ENCODE measurements at places on chromosomes 4 and X. TPM values are rescaled to one million over a fixed set of nuclear protein-coding genes. Genes with fewer than 3 reads are reported as not detected.
A peak's percentile ranks its signal among the peaks of the same experiment; 100 is the strongest.

GRCh38 chrX:49155243-49155899 lies 7.2 kb upstream of the MAGIX start:
- DNase-seq, result no peak

DNA sequence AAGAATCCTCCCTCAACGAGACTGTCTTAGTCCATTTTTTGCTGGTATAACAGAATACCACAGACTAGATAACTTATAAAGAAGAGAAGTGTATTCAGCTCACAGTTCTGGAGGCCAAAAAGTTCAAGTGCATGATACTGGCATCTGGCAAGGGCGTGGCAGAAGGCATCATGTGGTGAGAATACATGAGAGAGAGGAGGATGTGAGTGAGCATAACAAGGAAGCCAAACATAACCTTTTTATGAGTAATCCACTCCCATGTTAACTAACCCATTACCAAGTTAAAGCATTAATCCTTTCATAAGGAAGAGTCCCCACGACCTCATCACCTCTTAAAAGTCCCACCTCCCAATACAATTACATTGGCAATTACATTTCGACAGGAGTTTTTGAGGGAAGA lies 504.6 kb downstream of the IQCM start:
- no peak for DNase-seq

GRCh38 chr4:185735866-185736400 lies 76.1 kb downstream of the SORBS2 start:
- DNase-seq, result no peak

DNA sequence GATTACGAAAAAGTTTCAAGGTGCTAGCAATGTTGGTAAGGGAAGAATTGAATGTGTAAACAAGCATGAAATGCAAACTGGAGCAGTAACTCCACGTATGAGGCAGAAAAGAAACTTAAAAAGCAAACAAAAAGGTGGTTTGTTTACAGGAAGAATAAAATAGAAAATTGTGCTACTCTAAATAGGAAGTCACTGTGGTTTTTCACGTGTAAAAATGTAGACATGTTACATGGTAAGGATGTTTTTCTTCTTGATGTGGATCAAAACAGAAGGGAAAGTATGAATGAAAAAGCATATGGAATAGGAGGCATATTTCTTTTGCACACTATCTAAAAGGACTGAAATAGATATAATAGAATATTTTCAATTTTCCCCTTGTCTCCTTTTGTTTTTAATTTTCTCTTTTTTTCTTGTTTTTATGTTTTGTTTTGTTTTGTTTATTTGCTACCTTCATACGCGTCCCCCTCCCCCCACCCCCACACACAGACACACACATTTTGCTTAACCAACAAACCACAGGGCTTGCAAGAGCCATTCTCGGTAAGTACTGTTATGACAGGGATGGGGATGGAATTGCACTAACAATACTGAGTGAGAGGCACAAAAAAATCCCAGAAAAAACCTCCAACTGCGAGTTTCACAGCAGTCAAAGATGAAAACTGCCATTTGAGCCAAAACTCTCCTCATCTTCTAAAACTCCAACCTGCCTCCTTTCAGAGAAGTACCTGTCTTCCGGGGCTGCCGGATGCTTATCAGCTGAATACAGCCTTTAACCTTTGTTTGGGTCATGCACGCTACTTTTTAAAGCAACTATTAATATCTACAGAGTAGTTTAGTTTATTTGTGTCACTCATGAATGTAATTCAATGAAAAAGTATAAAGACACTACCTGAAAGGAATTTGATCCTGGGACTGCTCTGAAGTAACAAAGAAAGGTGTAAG lies 135.8 kb downstream of the IL15 start:
- no peak for DNase-seq

GRCh38 chrX:153865321-153865580 lies 20.7 kb downstream of the L1CAM start:
- no peak for DNase-seq

DNA sequence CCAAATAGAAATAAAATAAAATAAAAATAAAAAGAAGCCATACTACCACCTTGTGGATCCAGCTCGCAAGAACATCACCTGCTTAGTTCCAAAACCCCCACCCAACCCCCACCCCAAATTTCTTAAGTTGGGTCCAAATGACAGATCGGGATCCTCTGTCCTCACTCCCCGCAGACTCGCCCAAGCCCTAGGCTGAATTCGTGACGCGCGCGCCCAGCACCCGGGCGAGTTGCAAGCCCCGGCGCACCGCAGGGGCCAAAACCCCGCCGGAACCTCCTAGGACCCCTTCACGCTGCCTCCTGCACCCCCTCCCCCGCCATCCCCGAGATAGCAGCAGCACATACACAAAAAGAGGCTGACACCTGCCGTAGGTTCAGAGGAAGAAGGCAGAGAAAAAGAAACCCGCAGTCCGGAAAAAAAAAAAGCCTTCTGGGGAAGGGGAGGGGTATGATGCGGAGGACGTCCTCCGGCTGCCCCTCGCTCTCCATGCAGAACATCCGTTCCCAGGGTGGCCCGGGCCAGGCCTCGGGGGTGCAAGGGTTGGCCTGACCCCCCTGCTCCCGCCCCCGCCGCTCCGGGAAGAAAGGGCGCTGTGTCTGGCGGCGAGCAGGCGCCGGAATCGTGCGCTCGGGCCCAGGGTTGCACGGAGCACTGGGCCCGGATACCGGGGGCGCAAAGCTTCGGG lies 2.6 kb downstream of the NLGN4X start:
- no peak for DNase-seq

GRCh38 chrX:149370097-149370496 lies 135.0 kb downstream of the IDS start:
- no peak for DNase-seq

DNA sequence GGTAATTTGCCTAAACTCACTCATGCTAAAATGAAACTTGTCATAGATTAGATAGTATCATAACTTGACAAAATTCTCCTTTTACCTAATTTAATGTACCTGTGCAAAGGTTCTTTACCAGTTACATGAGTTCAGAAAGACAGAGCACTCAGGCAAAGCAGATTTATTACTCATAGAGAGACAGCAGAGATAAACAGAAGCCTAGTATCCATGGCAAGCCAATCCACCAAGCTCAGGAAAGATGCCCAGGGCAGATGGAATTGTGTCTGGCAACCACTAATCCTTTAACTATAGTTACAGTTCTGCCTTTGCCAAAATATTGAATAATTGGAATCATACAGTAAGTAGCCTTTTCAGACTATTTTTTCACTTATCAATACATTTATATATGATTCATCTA lies 826.2 kb downstream of the TECRL start:
- no peak for DNase-seq

DNA sequence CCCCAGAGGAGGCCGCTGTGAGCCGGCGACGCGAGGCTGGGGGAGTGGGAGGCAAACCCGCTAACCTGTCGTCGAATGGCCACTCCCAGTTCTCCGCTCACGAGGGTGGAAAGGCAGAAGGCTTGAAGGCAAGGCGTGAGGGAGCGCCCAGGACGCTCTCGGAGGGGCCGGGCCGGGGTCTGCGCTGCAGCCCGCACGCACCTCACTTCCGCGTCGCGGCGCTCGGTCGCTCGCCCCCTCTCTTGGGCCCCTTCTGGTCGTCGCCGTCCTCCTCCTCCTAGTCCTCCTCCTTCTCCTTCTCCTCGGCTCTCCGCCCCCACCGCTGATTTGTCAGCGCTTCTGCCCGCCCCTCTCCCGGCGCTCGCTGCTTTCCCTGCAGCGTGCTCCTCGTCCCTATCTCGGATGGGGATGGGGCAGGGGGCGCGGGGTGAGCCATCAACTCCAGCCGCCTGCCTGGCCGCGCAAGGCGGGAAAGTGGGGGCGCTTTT lies at the start of gene SNCA:
Gene SNCA, minus strand, starts transcription at position 265 of the 488 bp plus-strand sequence. CDS start 1,494 bp downstream, outside the sequence.
- DNase-seq, result peak; percentile 67

GRCh38 chr4:81356621-81357020 lies 115.1 kb downstream of the RASGEF1B start:
- no peak for DNase-seq

- no peak for DNase-seq
Measured at GRCh38 chrX:20130357-20130756, 11.3 kb downstream of the EIF1AX start.

- DNase-seq, result no peak
Measured at GRCh38 chr4:152221816-152222516, 313.9 kb downstream of the FBXW7 start.

DNA sequence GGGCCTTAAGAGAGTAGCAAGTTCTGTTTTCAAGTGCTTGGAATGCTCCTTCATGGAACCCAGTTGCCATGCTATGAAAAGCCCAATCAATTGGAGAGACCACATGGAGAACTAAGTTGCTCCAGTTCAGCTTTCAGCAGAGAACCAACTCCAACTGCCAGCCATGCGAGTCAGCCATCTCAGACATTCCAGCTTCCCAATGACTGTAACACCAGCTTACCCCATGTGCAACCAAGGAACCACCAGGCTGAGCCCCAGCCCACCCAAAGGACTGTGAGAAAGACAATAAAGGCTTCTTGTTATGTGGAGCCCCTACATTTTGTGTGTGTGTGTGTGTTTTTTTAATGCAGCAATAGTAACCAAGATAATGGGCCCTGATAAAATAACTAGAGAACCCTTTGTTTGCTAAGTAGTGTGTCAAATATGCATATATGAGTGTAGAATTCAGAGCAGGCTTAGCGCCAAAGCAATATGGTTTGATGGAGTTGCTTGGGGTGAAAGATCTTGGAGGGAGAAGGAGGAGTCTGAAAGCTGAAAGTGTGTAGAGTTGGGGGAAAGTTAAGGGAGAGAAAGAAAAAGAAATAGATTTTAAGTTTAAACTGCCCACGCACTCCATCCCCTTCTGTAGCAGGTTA lies 35.0 kb upstream of the CCKAR start:
- DNase-seq, result no peak

GRCh38 chr4:116847616-116848015 lies 237.8 kb downstream of the TRAM1L1 start:
- DNase-seq, result no peak

GRCh38 chrX:136708348-136708747 lies 60.4 kb downstream of the CD40LG start:
- DNase-seq, result no peak

DNA sequence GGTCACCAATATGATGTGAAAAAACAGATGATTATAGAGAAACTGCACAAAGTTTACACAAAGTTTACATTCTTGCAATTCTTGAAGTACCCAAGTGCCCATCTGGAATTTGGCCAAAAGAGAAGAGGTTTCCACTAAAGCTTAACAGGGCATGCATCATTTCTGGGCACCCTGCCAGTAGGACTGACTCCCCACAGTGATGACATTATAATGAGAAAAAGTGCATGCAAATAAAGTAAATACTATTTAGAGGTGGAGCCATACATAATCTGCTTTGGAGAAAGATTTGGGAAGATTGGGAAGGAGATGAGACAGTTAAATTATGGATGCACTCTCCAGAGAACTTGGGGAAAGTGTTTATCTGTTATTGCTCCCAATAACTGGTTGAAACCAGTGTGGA lies 93.7 kb upstream of the TRPC3 start:
- DNase-seq, result no peak

DNA sequence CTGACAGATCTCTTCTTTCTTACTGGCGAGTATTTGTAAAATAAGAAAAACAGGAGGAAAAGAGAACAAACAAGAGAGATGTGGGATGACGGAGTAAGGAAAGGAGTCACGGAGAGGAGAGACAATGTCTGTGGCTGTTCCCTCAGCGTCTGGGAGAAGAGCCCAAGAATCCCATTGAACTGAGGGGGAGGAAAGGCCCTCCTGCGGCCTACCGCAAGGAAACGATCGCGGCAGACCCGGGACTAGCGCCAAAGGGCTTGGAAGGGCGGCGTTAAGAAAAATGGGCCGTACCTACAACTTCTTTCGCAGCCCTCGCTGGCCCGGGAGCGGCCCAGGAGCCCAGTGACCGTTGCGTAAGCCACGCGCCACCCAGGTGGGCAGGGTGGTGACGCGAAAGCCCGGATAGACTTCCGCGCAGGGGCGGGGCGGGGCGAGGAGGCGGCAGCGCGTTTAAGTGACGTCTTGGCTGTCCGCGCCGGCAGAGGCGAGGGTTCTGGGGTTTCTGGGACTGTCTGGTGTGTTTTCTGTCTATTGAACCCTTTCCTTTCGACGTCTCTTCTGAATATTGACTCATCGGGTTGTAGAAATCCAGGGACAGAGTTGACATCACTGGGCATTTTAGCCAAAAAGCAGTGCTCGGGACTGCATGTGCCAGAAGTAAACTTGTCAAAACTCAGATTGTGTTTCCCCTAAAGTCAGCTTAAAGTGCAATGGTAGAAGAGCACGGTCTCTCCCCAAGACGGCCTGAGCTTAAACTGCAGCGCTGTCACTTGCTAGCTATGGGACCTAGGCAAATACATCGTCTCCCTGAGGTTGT lies at the start of gene SLC9B1:
Gene SLC9B1, minus strand, starts transcription at position 398 of the 817 bp plus-strand sequence. CDS start 27,994 bp downstream, outside the sequence.
- peak; percentile 96 for DNase-seq

GRCh38 chrX:69155786-69156520 lies 9.3 kb downstream of the PJA1 start:
- no peak for DNase-seq

DNA sequence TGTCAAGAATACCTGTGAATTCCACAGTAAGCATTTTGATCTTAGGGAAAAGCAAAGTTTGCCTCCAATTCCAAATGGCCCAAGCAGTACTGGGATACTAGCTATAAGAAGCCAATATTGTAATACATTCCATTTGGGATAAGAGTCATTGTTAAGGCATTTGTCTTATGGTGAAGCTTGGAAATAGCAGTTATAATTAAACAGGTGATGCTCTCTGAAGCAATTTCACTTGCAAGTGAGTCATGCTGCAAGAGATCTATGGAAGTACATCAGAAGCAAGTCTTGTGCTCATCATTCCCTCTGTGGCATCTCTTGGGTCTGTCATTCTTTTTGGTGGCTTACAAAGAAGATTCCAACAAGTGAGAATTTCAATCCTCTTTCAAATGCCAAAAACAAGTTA lies 386.4 kb upstream of the RPS6KA3 start:
- DNase-seq, result no peak

DNA sequence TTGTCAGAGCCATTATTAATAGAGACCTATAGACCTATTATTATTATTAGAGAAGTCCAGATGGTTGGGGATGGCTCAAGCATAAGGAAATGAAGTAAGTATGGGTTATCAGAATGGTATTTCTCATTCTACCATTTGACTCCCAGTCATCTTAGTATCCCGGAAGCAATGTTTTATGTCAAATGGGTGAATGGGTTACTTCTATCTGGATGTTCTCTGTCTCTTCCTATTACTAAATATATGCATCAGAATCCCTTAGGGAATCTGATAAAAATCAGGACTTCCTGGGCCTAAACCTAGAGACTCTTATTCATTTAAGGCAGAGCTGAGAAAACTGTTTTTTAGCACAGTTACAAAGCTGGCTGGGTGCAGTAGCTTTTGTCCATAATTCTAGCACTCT lies 149.9 kb downstream of the SLC10A7 start:
- DNase-seq, result no peak

The FAM156A gene
- total RNA-seq, result 8.3 TPM

The USP53 gene
- 52.9 TPM for total RNA-seq

The CYBB gene
- total RNA-seq, result 9.3 TPM

The UCHL1 gene
- 17.7 TPM for total RNA-seq

The SLC9B1 gene
- 0.28 TPM for total RNA-seq

The F8A3 gene
- 10.9 TPM for total RNA-seq

The FAM9C gene
- 0.23 TPM for total RNA-seq

The MAGEA4 gene
- total RNA-seq, result not detected

The KLF3 gene
- 21.7 TPM for total RNA-seq

The CCNA2 gene
- not detected for total RNA-seq

The NKX3-2 gene
- 0.11 TPM for total RNA-seq

The S100G gene
- not detected for total RNA-seq
